CMK (cell line): ENCODE measurements at places on chromosomes 7 and 10.

GRCh38 chr10:129393812-129394211, 73.2 kb upstream of the MGMT start:
- DNase-seq: no peak

GRCh38 chr10:121803611-121804010, 124.2 kb downstream of the ATE1 start:
- DNase-seq: no peak

GRCh38 chr10:124066781-124067714, 26.4 kb downstream of the CHST15 start:
- DNase-seq: no peak

GRCh38 chr7:66558660-66559465, 69.8 kb upstream of the KCTD7 start:
- no peak for DNase-seq

GRCh38 chr7:88615336-88615735, 144.2 kb upstream of the ZNF804B start:
- DNase-seq: no peak

DNA sequence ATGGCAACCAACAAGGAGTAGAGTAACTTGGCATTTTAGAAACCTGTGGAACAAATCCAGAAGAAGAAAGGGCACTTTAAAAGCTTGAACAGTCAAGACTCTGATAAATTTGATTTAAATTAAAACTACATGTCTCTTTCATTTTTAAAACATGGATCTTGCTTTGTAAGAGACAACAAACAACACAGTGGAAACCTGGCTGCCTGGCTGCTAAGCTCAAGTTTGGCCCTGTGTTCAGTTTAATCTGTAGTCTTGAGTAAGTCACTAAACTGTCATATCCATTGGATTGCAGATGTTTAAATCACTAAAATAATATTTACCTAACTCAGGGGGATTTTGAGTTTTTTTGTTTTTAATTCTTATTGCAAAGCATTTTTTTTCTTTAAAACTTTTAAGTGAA, 374.9 kb upstream of the SEMA3D start:
- DNase-seq: no peak

DNA sequence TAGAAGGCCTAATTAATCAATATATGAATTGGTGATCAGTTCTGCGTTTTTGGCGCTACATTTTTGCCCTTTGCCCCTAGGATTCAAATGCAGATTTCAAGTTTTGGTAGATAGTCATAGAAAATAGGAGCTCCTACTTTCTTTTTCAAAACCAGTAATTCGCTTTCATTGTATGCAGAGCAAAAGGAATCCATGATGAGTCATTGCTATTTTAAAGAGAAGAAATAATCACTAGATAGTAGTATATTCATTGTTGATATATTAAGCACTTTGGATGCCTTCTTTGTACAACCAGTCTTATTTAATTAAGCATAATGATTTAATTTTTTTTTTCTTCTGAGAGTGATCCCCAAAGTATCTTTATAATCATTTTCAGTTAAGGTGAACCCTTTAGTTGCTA, 50.3 kb downstream of the CSTF2T start:
- no peak for DNase-seq

- DNase-seq: no peak
These were observed 291.2 kb downstream of the HDAC9 start for GRCh38 chr7:18786796-18787195.

DNA sequence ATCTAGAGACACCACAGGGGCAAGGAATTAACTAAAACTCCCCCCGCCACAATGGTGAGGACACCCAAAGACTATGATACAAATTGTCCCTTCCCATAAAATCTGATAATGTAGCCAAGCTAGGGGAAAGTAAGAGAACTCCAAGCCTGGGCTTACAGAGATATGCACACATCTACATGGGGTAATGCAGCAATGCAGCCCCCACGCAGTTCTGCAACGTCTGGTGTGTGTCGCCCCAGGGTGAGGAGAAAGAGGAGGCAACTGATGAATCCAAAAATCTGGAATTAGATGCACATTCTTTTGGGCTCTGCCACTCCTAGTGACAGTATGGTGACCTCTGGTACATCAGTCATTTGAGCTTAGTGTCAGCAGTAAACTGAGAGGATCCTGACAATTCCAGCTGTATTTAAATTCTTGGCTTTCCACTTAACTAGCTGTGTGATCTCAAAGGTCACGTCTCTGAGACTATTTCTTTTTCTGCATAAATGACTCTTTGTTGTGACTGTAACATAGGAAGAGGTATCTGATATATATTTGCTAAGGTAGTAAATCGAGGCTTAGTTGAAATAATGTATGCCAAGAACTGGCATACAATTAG, 51.5 kb downstream of the PIP4K2A start:
- DNase-seq: no peak

DNA sequence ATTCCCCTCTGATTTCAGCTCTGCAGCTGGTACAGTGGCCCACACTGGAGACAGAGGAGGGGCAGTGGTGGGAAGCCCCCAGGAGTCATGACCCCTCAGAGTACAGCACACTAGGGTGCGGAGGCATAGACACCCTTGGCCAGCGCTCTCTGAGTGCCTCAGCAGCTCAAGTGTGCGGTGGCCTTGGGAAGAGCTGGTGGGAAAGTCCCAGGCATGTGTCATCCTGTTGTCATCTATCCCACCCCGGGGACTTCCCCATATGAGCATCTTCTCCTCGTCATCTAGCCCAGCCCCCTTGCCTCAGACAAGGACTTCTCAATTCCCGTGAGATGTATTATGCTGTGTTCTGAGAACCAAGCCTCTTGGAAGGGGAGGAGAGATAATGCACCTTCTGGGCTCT, 15.6 kb upstream of the PPIF start:
- DNase-seq: no peak

- no peak for DNase-seq
These were observed 9.4 kb upstream of the PIP4K2A start for GRCh38 chr10:22723783-22724182.

DNA sequence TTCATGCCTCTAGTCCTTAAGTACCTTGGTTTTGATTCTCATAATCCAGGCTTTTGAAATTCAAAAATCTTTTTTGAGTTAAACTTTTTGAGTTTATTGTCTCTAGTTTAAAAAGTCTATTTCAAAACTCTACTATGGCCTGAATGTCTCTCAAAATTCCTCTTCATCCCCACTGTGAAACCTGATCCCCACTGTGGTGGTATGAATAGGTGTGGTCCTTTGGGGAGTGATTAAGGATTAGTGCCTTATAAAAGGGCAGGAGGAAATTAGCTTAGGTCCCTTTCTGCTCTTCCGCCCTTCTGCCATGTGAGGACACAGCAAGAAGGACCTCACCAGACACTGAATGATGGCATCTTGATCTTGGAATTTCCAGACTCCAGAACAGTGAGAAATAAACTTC, 44.1 kb upstream of the JAZF1 start:
- DNase-seq: no peak

DNA sequence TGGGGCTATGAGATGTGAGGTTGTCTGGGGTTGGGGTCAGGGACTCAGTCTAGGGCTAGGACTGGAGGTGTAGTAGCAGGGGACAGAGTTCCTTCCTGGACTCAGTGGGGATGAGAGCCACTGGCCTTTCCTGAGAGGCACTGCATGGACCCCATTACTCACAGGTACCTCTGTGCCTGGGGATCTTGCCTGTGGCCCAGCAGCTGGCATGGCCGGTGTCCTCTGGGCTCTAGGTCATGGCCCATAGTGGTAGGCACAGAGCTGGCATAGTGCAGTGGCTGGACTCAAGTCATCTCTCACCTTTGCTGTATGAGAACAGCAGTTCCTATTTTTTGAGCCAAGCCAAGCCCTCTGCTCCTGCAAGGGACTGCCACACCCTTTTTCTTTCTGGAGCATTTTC, 51.9 kb downstream of the NEURL1 start:
- DNase-seq: no peak

DNA sequence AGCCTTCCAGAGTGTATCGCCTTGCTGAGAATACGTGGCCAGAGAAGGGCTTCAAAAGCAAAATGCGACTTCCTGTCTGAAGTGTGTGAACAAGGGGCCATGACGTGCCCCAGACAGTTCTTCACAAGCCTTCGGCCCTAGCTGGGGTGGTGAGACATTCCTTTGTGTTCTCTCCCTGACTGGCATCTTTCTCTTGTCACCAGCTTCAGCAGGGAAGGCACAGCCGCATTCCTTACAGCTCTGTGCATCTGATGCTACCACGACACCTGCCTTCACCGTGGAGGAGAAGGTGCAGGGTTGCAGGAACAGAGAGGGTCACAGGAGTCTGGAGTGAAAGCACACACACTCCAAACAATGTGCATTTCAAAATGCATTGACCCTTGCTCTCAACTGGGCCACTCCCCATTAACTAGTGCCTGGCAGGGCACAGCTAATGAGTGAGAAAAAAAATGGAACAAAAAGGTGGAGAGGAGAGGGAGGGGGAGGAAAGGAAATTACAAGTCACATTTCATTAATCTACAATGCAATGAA, 93.4 kb downstream of the GPR26 start:
- DNase-seq: no peak

- no peak for DNase-seq
These were observed 123.7 kb upstream of the FAM3C start for GRCh38 chr7:121519548-121520521.

DNA sequence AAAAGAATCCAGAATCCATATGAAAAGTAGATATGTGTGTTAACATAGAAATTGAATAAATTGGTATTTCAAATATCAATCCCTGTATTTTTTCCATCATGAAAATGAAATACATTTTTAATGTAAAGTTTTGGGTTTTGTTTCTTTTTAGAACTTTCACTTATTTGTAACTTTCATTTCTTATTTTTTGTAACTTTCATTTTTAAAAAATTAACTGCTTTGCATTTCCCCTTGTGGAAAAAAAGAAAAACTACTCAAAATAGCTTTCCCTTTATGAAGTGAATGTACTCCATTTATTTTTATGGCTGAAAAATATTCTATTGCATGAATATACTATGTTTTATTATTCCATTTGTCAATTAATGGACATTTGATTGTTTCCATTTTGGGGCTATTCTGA, 75.6 kb upstream of the SMNDC1 start:
- no peak for DNase-seq

DNA sequence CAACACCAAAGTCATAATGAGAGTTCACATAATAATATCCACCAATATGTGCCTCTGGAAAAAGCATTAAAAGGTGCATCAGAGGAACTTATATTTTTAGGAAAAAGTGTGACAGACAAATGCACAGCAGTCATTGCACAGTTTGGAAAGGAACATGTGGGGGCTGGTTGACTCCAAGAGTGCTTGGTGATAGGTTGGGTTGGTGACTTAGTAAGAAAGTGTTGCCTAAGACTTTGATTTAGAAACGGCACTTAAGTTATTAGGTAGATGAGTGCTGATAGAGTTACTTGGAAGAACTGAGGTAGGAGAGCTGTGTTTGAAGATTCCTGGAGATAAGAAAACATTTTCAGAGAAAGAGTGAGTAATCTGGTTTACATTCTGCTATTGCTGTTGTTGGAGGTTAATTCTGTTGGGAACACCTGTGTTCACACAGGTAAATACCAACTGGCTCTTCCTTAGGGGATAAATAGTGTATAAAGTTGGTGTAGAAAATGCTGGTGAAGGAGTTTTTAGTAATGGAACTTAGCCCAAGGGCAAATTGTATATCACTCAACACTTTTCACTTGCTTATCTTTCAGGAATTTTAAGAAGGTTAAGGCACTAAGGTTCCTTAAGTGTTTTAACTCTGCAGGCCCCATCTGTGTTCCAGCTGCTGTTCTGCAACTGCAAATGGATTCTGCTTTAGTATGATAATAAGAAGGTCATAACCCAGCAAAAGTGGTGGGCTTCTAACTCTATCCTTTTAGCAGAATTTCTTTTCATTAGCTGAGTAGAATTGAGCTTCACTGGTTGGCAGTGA, 196.1 kb downstream of the NSUN6 start:
- no peak for DNase-seq

DNA sequence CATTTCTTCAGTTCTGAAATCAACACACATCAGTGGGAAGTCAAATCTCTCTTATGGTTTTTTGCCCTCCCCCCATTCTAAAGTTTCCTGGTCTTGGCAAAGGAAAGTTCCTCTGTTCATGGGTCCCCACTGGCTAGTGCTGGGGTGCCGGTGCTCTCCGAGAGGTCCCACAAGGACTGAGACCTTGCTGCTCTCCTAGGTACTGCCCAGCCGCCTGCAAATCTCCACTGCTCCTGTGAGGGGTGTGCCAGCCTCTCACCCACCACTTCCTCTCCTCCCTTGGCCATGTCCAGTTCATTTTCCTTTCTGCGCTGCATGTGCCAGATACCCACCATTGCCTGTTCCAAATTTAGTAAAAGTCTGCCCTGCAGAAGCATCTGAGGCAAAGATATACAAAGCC, 17.2 kb upstream of the INHBA start:
- no peak for DNase-seq

- DNase-seq: no peak
These were observed 123.8 kb upstream of the RET start for GRCh38 chr10:42952931-42953683.

DNA sequence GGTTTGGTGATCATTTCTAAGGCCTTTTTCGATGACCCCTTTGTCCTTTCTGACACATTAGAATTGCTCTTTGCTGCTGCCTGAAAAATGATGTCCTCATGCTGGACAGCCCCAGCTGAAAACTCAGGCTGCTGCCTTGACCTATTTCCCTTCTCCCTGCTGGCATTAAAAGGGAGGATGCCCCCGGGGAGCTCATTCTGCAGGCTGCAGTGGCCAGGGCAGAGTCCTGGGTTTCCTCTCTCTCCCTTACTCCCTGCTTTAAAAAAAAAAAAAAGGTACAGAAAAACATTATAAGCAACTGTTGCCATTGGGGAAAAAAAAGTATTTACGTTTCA, 35.4 kb downstream of the LRRC4 start:
- no peak for DNase-seq

GRCh38 chr7:35380739-35381224, 126.9 kb upstream of the TBX20 start:
- DNase-seq: no peak

DNA sequence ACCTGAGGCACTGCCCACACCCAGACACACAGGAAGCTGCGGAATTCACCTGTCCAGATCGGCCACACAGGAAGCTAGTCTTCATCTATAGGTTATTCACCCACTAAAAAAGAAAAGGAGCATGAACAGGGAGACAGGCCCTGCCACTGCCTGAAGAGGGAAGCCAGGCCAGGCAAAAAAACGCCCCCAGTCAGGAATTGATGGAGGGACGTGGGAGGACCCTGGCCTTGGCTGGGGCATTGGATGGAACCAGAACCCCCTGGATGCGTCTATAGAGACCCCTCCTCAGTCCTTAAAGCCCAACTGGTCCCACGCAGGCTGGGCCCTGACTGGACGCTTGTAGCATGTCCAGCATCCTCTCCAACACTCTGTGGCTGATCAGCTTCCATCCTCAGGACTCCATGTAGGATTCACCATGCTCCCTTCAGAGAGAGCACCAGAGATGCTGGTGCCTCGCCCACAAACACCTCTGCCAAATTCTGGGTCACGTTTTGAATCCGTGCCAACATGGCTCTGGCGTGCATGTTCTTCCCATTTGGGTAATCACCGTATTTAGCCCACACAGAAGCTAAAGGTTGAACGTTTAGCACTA, 259.3 kb upstream of the TCERG1L start:
- no peak for DNase-seq

GRCh38 chr10:70737250-70737649, 47.9 kb downstream of the TBATA start:
- no peak for DNase-seq
